ENCODE measurements at places on chromosomes 5 and 9. TPM values are rescaled to one million over a fixed set of nuclear protein-coding genes. Genes with fewer than 3 reads are reported as not detected.

Gene PLAC8L1
- not detected for total RNA-seq

Gene PKN3
- 8.5 TPM for total RNA-seq

Gene TAF1L
- total RNA-seq = under 0.01 TPM

Gene SH2D3C
- 51.5 TPM for total RNA-seq

Gene SLC6A19
- not detected for total RNA-seq

Gene FAM221B
- total RNA-seq = not detected

Gene PRELID2
- 31.4 TPM for total RNA-seq

Gene CDKN2B
- total RNA-seq = 10.3 TPM

Gene SLC36A3
- total RNA-seq = not detected

Gene TMEM171
- 0.77 TPM for total RNA-seq

Gene NTNG2
- 0.60 TPM for total RNA-seq

Gene TMC1
- 0.22 TPM for total RNA-seq

Gene SLIT3
- total RNA-seq = under 0.01 TPM
